ENCODE measurements at places on chromosomes 16 and 17. TPM values are rescaled to one million over a fixed set of nuclear protein-coding genes. Genes with fewer than 3 reads are reported as not detected.

GRCh38 chr17:58005031-58005727 is 1.9 kb downstream of the SRSF1 start:
- no peak for DNase-seq

- DNase-seq = no peak
These were observed 51.8 kb upstream of the KDM6B start for GRCh38 chr17:7782240-7782639.

GRCh38 chr17:69909389-69909788 is 165.6 kb upstream of the KCNJ16 start:
- DNase-seq = no peak

- DNase-seq = no peak
These were observed 67.7 kb downstream of the KATNIP start for GRCh38 chr16:27617665-27618064.

DNA sequence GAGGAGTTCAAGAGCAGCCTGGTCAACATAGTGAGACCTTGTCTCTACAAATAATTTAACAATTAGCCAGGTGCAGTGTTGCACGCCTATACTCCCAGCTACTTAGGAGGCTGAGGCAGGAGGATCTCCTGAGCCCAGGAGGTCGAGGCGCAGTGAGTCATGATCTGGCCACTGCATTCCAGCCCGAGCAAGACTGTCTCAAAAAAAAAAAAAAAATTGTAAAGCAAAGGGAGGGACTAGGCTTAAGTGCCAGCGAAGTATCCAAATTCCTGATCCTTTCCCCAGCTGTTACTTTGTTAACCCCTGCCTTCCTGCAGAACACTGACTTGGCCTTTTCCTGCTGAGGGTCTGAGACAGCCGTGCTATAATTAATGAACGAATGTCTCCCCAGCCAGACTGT is 2.7 kb downstream of the GDPD3 start:
- DNase-seq = no peak

- DNase-seq = no peak
These were observed 264.3 kb downstream of the CPPED1 start for GRCh38 chr16:12539185-12539929.

DNA sequence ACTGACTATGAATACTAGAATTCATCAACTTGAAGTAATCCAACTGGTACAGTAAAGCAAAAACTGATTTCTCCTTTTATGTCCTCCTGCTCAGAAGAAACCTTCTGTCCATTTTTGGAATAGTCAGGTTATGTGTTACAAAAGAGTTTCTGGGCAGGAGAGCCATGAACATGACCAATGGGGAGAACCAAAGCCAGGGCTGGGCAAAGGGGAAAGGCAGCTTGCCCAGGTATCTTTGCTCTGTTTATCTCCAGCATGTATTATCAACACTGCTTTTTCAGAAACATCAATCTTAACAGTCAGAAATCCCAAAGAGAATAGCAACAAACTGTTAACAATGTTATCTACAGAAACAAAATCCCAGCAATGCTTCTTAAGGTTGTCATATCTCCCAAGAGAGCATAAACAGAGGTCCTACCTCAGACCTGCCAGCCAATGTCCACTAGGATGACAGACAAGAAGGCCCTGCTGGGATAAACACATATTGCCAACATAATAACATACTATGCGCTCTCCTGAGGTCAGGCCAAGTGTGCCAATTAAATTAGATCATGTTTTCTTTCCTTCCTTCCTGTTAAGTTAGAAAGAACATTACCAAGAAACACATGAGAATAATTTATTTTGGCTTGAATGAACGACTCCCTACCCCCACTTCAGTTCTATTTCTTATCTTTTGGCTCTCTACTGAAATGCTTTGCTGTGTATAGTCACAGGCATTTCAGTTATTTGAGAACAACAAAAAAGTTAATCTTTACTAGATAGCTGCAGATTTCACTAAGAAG is 28.0 kb downstream of the BLMH start:
- no peak for DNase-seq

DNA sequence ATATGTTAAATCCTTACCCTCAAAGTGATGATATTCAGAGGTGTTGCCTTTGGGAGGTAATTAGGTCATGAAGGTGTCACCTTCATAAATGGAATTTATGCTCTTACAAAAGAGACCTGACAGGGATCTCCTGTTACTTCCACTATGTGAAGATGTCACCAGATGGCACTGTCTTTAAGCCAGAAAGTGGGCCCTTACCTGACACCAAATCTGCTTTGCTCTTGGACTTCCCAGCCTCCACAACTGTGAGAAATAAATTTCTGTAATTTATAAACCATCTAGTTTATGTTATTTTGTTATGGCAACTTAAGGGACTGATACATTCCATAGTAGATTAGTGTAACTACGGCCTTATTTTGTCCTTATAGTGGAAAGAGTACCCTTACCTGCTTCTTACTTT is 358.3 kb upstream of the SALL1 start:
- DNase-seq = no peak

GRCh38 chr17:82822281-82822680 is 17.5 kb downstream of the ZNF750 start:
- DNase-seq = no peak

- DNase-seq = no peak
These were observed 424 bp downstream of the HOXB2 start for GRCh38 chr17:48544349-48545021.

DNA sequence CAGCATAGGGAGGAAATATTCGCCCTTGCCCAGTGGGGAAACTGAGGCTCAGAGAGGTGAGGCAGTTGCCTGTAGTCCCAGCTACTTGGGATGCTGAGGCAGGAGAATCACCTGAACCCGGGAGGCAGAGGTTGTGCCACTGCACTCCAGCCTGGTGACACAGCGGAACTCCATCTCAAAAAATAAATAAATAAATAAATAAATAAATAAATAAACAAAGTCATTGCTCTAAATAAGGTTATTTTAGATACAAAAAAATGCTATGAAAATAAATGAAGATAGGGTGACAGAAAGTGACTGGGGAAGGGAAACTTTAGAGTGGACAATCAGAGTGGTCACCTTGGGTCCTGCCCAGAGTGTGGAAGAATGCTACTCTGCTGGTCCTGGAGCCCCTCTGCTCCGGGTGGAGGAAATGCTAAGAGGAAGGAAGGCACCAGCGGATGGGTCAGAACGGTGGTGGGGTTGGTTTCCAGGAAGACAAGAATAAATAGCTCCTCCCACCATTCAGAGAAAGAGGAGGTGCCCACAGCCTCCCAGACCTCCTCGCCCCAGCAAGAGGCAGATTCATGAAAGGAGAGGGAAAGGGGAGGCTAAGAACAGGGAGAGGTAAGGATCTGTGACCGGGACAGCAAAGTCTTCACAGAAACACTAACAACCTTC is 17.6 kb downstream of the TRPV3 start:
- DNase-seq = no peak

DNA sequence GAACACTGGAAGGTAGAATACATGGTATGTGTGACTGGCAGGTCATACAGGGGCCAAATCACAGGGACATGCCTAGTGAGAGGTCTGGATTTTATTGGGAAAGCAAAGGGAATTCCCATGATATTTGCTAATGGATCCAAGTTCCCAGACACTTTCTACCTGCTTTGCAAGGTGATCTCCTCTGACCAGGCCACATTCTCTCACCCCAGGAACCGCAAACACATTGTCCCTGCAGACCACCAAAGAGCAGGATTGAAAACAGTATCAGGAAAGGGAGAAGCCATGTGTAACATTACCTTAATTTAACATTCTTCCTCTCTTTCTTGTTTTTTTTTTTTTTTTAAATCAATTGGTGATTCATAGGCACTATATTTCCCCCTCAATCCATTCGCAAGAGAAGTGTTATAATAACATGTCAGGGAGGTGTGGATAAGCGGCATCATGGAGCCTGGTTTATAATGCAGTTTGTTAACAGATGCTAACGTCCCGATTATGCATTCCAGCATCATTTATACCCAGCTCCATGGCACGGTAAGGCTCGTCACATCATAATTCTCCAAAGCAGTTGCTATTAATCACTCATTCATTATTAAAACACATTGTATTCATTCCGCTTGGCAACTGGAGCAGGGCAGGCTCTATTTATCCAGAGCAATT is 155.1 kb upstream of the CCL2 start:
- DNase-seq = no peak

Gene ANKRD40CL
- not detected for polyA plus RNA-seq

Gene ICAM2
- 33.4 TPM for polyA plus RNA-seq

Gene TPSG1
- polyA plus RNA-seq = 0.54 TPM

Gene UMOD
- polyA plus RNA-seq = 321 TPM

Gene KRT9
- not detected for polyA plus RNA-seq

Measured in right renal cortex interstitium (tissue), 3 donors.